Activated naive CD4-positive, alpha-beta T cell treated with Interleukin-2 at 50 U/mL for 16 hours (primary cell): ENCODE measurements at places on chromosomes 13 and 19.

DNA sequence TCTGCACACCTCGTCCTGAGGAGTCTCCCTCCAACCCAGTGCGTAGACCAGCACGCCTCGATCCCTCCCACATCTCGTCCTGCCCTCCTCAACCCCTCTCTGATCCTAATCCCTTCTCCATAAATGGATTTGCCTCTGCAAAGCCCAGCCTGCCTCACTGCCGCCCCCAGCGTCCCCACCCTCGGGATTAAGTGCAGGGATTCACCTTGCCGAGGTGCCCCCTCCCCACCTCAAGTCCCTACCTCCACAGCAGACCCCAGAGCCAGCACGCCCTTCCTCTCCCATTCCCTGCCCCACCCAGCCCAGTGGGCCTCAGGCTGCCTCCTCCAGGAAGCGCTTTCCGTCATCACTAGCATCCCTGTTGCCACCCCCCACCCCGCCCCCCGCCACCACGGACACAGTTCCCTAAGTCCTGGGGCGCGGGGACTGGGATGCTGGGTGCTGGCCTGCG is 4.0 kb downstream of the KLF16 start:
- no peak for DNase-seq

GRCh38 chr19:16263141-16263761 is 61.4 kb upstream of the KLF2 start:
- no peak for DNase-seq

GRCh38 chr19:50358483-50359327 is 6.7 kb downstream of the NAPSA start:
- peak; percentile 76 for DNase-seq

- DNase-seq: no peak
These were observed 230.5 kb upstream of the SERP2 start for GRCh38 chr13:44142941-44143665.

- DNase-seq: no peak
These were observed 24.7 kb downstream of the ATP11A start for GRCh38 chr13:112714376-112715174.

DNA sequence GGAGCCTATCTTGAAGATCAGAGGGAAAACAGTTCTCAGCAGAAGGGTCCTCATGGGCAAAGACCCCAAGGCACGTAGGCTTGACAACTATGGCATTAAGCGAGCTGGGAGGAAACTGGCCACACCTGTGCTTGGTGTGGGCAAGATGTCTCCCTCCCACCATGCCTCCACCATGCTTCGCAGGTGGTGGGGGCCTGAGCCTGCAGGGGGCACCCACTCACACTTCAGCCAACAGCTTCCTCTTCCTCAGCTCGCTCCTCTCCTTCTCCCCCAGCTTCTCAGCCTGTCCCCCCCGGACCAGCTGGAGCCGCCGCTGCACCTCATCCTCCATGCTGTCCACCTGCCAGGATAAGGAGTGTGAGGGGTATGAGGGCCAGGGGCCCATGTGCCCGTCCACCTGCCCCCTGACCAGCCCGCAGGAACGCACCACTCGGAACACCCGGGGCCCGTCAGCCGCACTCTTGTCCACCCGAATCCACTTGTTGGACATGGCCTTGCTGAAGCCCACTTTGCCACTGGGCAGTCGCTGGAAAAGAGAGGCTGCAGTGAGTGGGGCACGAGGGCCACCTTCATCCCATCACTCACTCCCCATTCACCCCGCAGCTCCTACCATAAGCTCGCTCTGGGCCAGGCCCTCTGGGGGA is 3.4 kb downstream of the FARSA start:
- DNase-seq: no peak

GRCh38 chr19:39398297-39398864 is 7.2 kb downstream of the MED29 start:
- DNase-seq: peak; percentile 62

DNA sequence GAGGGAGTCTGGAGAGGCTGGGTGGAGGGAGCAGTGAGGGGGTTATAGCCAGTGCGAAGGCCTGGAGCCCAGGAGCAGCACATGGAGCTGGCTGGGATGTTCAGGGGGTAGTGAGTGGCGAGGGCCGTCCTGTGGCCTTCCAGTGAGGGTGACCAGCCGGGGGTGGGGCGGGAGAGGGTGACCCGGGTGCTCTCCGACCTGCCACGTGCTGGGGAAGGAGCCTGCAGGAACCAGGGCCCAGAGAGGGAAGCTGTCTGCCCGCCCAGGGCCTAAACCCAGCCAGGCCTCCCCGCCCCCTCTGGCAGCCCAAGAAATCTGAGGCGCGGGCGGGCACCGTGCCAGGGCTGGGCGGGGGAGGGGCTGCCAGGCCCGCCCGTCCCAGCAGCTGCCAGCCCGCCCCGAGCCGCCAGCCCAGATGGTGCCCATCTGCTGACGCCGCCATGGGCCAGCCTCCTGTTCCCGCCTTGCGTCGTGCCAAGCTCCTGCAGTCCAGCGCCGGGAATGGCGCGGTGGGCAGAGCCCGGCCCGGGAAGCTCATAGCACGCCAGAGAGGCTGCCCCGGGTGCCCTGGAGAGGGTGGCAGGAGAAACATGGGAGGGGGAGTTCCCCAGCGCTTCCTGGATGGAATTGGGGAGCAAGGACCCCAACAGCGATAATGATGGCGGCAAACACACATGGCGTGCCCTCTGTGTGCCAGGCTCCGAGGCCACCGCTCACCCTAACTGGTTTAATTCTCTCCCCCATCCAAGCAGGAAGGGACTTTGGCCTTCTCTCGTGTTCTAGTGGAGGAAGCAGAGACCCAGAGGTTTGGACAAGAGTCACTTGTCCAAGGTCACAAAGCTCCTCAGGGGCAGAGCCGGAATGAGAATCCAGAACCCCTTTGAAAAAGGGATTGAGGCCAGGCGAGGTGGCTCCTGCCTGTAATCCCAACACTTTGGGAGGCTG is 21.5 kb downstream of the NFIC start:
- no peak for DNase-seq

- DNase-seq: no peak
These were observed 42.9 kb downstream of the CAB39L start for GRCh38 chr13:49400755-49401659.

DNA sequence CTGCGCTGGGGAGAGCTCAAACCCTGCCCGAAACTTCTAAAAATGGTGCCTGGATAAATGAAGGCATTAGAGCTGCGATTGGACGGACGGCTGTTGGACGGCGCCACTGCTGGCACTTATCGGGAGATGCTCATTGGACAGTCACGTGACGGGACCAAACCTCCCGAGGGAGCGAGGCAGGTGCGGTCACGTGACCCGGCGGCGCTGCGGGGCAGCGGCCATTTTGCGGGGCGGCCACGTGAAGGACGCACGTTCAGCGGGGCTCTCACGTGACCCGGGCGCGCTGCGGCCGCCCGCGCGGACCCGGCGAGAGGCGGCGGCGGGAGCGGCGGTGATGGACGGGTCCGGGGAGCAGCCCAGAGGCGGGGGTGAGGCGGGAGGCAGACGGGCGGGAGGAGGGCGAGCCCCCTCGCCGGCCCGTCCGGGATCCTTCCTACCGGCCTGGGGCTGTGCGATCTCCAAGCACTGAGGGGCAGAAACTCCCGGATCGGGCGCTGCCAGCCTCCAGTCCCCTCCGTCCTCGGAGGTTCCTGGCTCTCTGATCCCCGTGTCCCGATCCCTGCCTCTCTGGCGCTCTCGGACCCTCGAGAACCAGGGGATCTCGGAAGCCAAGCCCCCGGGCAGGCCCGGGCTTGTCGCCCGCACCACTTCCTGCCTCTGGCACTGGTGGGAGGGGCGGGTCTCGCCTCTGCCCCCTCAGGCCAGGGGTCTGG is at the start of gene BAX:
Gene BAX (plus strand): TSS at position 281 of the 713 bp plus-strand sequence. CDS start 54 bp downstream, at position 335.
- peak; percentile 94 for DNase-seq

- DNase-seq: no peak
These were observed 30.4 kb downstream of the CAPN12 start for GRCh38 chr19:38713865-38714264.
